ENCODE measurements at places on chromosomes 5 and 9.

- DNase-seq = peak; percentile 78
Measured at GRCh38 chr5:117454716-117455212, 880.1 kb upstream of the SEMA6A start.

DNA sequence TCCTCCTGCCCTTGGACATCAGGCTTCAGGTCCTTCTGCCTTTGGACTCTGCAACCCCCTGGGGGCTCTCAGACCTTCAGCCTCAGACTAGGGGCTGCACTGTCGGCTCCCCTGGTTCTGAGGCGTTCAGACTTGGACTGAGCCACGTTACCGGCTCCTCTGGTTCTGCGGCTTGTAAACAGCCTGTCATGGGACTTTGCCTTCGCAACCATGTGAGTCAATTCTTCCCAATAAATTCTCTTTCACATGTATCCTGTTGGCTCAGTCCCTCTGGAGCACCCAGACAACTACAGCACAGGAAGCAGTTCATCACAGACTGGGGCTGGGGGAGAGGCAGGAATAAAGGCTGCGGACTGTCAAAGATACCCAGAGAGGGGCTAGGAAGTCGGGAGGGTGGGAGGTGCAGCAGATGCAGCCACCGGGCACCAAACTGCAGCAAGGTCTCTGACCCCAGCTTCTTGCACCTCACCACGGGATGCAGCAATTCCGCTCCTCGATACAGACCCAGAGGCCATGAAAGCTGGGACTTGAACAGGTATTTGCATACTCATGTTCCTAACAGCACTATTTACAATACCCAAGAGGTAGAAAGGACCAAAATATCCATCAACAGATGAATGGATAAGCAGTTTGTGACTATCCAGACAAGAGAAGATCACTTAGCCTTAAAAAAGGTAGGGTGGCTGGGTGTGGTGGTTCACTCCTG lies 100.8 kb downstream of the COL23A1 start:
- no peak for DNase-seq

DNA sequence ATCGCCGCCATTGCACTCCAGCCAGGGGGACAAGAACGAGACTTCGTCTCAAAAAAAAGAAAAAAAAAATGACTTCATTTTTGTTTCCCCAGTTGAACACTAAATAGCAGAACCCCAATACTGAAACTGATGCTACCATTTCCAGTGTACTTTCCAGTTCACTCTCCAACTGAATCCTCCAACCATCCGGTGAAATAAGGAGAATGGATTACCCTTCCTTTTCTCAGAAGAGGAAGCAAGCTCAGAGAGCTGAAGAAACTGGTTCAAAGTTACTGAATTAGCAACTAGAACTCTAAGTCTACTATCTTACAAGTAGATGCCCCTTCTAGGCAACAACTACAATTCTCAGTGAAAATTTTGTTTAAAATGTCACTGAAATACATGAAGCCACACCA lies 3.9 kb downstream of the FAM13B start:
- no peak for DNase-seq

DNA sequence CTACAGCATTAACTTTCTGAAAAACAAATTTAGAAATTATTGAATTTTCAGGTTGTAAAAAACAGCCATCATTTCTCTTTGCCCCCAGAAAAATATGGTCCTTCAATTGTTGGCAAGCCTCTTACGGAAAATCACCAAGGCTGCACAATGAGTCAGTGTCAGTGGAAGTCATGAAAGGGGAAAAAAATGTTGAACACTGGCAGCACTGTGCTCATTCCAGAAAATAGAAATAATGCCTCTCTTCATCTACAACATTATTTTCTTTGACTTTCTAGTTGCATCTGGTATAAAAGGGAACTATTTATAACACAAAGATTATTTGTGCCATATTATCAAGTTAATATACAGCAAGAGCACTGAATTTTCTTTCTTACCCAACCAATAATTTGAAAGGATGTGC lies 26.7 kb upstream of the STK32A start:
- no peak for DNase-seq

DNA sequence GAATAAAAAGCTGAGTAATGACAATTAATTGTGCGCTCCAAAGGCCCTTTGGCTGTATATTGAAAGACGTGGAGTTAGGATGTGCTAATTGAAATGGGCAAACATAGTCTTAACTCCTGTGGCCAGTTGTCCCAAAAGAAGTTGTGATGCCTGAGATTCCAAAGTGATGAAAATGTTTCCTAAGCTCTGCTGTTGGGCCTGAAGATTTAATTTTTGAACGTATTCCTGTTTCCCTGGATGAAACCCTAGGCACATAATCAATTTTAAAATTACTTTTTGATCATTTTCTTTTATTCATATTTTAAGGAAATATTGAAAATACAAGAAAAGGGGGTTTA lies 87.9 kb downstream of the PRDM6 start:
- no peak for DNase-seq

- no peak for DNase-seq
Measured at GRCh38 chr5:86070719-86071118, 547.0 kb upstream of the COX7C start.

DNA sequence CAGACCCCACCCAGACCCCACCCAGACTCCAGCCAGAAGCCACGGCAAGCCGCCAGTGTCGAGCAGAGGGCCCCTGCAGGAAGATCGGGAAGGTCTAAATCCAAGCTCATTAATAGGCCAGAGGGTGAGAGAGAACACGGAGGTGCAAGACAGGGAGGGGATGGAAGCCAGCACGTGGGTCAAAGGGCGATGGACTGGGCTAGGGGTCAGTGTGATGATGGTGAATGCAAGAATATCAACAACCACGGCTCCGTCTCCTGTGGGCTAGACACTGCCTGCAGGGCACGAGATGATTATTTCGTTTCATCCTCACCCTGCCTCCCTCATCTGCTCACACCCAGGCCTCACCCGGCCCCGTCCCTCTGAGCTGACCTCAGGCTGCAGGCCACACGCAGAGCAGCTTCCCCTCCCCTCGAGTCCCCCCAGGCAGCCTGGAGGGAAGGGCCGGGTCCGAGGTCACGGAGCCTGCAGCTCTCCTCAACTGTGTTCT lies 122.0 kb downstream of the COL23A1 start:
- DNase-seq = no peak

DNA sequence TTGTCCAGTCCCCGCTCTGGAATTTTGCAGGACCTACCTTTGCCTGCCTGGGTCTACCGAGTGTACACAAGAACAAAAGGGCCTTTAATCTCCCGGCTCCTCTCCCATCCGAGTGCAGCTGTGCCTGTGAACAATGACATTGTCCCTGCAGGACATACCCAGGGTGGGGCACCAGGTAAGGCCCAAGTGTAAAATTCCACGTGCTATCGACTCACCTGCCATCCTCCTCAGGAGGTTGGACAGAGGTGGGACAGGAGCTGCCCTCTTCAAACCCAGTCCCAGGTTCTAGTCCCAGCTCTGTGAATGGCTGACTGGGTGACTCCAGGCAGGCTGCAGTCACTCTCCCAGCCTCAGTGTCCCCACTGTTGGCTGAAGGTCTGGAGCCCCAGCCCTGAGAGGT lies 159.6 kb upstream of the ALDH1B1 start:
- no peak for DNase-seq

DNA sequence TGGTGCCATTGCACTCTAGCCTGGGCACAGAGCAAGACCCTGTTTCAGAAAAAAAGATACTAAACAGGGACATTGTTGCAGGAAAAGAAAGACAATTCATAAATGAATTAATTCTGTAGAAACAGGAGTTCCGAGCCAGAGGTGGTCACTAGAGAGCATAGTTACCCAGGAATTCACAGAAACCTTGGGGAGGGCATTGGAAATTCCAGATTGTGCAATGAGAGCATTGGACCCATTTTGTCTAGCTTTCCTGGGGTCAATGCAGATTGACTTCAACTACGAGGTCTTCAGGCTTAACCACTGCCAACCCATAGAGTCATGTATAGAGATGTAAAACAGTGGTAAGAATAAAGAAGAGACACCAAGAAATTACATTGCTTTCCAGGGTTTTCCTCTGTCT lies 63.1 kb downstream of the ABHD17B start:
- no peak for DNase-seq

- DNase-seq = no peak
Measured at GRCh38 chr5:91219803-91220371, 163.2 kb downstream of the ARRDC3 start.

GRCh38 chr9:70222354-70222753 lies 36.4 kb upstream of the SMC5 start:
- DNase-seq = no peak

DNA sequence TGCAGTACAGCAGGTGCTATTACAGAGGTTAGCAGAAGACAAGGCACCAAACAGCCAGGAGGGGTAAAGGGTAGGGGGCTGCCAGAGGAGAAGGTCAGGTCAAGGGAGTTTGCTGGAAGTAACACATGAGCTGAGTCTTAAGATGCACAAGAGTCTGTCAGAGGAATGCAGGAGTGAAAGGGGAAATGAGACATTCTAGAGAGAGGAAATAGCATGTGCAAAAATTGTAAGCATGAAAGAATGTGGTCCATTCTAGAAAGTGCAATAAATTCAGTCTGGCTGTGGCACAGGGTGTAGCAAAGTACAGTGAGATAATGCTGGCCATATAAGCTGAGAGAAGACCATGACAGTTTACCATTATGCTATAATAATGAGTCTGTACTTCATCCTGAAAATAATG lies 6.6 kb downstream of the GOLGA1 start:
- DNase-seq = no peak

DNA sequence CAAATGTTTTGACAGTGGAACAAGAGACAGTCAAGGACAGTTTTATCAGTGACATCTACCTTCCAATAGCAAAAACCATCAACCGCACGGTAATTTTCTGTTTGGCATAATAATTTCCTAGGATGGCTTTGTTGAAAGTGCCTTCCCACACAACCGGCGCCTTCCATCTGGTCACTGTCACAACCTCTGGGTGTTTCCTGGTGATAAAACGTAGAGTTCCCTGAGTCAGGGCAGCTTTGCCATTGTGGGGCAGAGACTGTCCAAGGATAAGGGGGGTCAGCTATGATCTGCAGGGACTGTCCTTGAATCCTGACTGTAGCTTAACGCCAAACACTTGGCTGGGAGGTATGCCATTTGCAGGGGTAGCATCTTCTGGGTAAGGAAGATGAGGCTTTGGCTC lies 47.6 kb downstream of the GGTA1 start:
- no peak for DNase-seq

GRCh38 chr5:171308453-171309275 lies at the start of gene TLX3:
TLX3 (plus strand) TSS chr5:171309248; CDS start chr5:171309366, 118 bp downstream.
- no peak for DNase-seq

Measured in mucosa of descending colon (tissue), 3 donors.